ENCODE measurements at places on chromosomes 2 and 18. TPM values are rescaled to one million over a fixed set of nuclear protein-coding genes. Genes with fewer than 3 reads are reported as not detected.

The TGFA gene
- total RNA-seq, result not detected

The GKN1 gene
- total RNA-seq, result 0.32 TPM

- peak; percentile 33 for DNase-seq
Measured at GRCh38 chr18:79570266-79571201, 109.1 kb upstream of the CTDP1 start.

DNA sequence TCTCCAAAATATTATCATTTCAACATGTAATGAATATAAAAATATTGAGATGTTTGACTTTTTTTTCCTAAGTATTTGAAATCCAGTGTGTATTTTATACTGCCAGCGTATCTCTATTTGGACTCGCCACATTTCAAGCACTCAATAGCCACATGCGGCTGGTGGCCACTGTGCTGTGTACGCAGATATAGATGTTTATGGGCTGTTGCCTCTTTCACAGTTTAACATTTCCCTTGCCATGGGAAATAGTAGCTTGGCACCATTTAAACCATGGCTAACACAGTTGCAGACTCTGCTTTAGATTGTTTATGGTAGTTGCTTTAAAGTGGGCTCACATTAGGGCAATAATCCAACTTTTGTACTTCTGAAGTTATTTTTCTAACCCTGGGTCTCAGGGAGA lies 136.6 kb upstream of the ITGB6 start:
- no peak for DNase-seq

DNA sequence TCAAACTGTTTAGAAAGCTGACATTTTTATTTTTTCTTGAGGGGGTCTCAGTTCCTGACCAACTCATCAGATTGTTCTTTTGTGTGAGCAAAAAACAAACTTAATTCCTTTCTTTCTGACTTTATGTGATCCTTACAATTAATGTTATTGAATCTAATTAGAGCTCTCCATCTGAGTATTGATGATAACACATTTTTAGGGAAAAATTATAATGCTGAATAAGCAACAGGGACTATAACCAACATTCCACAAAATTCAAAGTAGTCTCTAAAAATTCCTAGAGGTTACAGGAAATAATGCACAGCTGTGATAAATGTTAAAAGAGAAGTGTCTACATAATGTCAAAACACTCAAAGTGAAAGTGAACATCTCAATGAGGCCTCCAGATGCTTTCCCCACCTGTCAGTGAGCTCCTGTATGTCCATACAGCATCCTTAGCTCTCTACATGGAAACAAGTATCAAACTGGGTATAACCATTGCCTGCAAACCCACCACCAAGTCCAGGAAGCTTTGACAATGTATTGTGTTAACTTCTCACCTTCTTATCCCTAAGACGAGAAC lies 786.0 kb upstream of the SLC39A10 start:
- no peak for DNase-seq

The FLACC1 gene
- 0.64 TPM for total RNA-seq

The GATA6 gene
- total RNA-seq, result 5.2 TPM

DNA sequence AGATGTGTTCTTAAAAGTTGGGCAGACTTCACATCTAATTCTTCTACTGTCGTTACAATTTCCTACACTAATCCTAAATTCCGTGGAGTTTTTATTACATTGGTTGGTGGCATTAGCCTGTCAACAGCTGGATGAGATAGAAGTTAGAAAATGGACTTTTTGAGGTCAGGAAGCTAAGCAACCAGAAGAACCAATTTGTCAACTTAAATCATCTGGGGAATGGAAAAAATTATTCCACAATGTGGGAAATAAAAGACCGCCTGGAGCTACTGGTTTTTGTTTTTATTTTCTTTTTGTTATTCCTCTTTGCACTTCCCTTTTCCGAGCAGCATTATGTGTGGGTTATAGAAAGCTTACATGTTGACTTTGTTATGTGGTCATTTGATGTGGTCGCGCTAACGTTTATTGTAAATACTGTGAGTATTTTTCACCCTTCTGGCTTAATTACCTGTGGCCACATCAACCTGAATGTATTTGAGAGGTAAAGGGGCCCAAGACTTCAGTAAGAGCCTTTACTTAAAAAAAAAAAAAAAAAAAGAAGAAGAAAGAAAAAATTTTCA lies 75.3 kb downstream of the PTPRM start:
- DNase-seq, result no peak

- no peak for DNase-seq
Measured at GRCh38 chr18:23138471-23138870, 3.2 kb downstream of the CABLES1 start.

GRCh38 chr2:165376571-165376975 lies 92.9 kb upstream of the CSRNP3 start:
- DNase-seq, result no peak

DNA sequence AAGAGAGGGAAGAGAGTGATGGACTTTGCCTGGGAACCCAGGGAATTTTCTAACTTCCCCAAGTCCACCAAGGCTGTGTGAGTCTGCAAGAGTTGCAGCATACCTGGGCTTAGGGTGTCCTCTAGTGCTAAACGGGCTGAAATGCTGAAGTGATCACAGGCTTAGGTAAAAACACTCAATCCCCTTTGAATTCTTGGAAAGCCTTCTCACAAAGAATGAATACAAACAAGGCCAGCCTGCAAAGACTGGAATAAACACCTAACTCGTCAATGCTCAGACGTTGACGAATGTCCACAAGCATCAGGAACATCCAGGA lies 30.0 kb upstream of the BMP10 start:
- peak; percentile 44 for DNase-seq

DNA sequence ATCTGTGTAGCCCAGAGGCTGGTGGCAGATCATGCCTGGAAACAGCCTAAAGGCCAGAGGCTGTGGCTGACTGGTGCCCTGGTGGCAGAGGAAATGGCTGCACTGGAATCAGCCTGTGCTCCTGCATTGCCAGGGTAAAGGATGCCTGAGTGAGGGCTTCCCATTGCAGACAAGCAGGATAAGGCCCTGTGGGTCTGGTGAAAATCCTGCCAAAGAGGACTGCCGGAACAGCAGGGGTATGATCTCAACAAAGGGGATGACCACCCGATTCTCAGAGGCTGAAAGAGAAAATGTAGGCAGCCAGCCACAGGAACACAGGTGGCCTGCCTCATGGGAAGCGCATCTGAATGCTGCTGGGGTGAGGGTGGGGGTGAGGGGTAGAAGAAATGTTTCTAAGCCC lies 48.2 kb downstream of the FBXO48 start:
- no peak for DNase-seq

- no peak for DNase-seq
Measured at GRCh38 chr18:13465476-13465875, 246.9 kb downstream of the LDLRAD4 start.

The POU3F3 gene
- not detected for total RNA-seq

The CGREF1 gene
- under 0.01 TPM for total RNA-seq

DNA sequence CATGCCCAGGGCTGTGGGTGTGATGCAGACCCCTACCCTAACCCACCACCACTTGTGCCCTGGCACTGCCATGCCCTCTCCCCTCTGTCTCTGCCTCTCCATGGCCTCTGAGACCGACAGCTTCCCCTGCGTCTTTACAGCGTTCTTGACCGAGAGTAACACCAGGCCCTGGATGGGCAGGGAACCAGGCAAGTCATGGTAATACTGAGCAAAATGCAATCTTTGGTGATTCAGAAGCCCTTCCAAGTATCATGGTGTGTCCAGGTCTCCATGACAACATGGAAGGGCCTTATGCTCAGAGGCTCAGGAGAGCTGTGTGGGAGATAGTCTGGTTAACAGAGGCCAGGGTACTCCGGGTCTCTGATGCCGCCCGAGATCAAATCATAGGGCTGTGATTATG lies 176.1 kb downstream of the KLHL29 start:
- no peak for DNase-seq

All from fibroblast of villous mesenchyme (primary cell).